ENCODE measurements at places on chromosomes 16 and 17. TPM values are rescaled to one million over a fixed set of nuclear protein-coding genes. Genes with fewer than 3 reads are reported as not detected.
A peak's percentile ranks its signal among the peaks of the same experiment; 100 is the strongest.

DNA sequence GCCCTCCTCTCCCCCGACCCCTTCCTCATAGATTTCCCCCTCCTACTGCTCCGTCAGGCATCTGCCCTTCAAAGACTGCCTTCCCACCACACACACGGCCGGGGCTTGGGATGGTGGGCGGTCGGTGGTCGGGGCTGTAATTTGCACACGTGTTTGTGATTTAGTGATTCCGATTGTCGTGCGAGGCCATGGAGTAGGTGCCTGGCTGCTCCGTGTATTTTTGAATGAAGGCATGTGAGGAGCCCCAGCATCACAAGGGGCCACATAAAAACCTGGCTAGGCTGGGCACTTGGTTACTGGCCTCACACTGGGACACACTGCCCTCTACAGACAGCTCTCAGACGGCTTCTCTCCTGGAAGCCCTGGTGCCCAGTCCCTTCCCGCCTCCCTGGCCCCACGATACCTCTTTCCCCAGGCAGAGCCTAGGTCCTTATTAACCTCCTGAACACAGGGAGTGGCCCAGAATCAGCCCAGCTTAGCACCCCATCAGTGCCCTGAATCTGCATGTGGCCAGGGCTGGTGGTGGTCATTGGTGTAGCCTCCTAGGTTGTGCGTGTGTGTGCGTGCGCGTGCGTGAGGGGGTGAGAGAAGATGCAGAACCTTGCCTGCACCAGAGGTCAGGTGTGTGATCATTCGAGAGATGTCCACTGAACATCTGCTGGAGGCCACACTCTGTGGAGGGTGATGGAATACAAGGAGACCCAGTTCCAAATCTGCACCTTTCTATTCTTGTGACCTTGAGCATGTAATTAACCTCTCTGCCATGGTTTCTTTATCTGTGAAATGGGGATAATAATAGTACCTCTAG, 1.3 kb upstream of the SOCS1 start:
- peaks cover 22% of the 10 kb centered on the region for H3K36me3 ChIP-seq
- peak overlapping the region; percentile 85 for H3K27ac ChIP-seq

DNA sequence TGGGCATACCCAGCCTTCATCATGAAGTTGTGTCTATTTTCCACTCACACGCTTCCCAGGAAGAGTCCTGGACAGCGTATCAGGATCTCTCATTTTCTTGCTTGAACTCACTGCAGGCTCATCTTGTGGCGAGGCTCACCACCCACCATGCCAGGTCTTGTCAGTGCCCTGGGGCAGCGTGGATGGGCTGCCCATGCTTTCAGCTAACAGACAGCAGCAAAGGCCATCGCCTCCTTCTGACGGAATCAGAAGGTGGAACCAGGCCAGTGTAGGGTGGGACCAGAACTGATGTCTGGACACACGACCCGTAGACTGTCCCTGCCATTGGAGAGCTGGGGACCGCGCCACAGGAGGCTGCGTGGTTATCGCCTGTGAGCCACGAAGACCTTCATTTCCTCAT, 169.4 kb downstream of the FOXL1 start:
- no peaks in the 10 kb centered on the region for H3K36me3 ChIP-seq
- DNase-seq: no peak
- H3K4me3 ChIP-seq: no peak overlapping the region
- peaks cover 5% of the 10 kb centered on the region for H3K27me3 ChIP-seq
- no peaks in the 10 kb centered on the region for H3K4me1 ChIP-seq

MYO15B gene
- 18.1 TPM for total RNA-seq

CD300A gene
- total RNA-seq: 10.4 TPM

- no peak for DNase-seq
- no peaks in the 10 kb centered on the region for H3K36me3 ChIP-seq
- H3K4me3 ChIP-seq: no peak overlapping the region
- no peak overlapping the region for H3K27ac ChIP-seq
These were observed 15.6 kb downstream of the TLE7 start for GRCh38 chr16:71426069-71426879.

- peak overlapping the region; percentile 56 for H3K4me3 ChIP-seq
- peaks cover 2% of the 10 kb centered on the region for H3K27me3 ChIP-seq
- H3K36me3 ChIP-seq: peaks cover 14% of the 10 kb centered on the region
- peak overlapping the region; percentile 75 for H3K27ac ChIP-seq
- H3K4me1 ChIP-seq: peaks cover 92% of the 10 kb centered on the region
These were observed 85.2 kb downstream of the KSR1 start for GRCh38 chr17:27541301-27542023.
